Renal pelvis (tissue), 12 donors: ENCODE measurements at places on chromosomes 3 and 15.
A peak's percentile ranks its signal among the peaks of the same experiment; 100 is the strongest.

GRCh38 chr3:177578488-177578887, 381.2 kb upstream of the TBL1XR1 start:
- no peak for DNase-seq

- DNase-seq = no peak
Measured at GRCh38 chr3:84772841-84773240, 185.9 kb upstream of the CADM2 start.

DNA sequence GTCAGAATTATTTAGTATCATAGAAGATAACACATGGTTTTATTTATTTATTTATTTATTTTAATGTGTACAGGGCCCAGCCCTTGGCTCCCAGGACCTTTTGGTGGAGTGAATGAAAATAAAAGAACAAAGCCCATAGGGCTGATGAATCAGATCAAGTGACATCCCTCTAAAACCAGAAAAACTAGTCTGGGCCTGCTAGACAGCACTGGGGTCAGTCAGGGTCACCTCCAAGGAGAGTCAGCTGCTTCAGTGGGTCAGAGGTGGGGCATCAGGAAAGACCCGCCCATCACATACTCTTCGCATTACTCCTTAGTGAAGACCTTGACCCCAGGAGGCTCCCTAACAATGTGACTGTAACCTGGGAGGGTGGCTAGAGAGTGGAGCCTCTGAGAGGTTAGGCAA, 12.8 kb downstream of the PPCDC start:
- no peak for DNase-seq

GRCh38 chr3:127783642-127784160, 38.6 kb downstream of the MGLL start:
- DNase-seq = peak; percentile 34

DNA sequence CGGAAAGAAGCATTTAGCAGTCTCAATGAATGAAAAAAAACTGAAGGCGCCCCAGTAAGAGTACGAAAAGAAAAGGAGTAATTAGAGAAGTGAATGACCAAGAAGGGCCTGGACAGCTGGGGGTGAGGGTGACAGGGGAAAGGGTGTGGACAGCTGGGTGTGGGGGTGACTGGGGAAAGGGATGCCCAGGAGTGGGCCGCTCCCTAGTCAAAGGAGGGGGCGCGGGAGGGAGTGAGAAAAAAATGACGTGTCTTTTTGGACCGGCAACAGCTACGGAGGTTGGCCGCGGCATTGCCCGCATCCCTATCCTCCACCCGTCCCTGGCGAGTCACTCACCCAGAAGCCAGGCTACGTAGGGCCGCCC, 274 bp upstream of the ZCWPW2 start:
- DNase-seq = no peak

GRCh38 chr3:188397766-188398705, 244.1 kb downstream of the LPP start:
- no peak for DNase-seq

GRCh38 chr3:9501226-9501625, 52.4 kb downstream of the LHFPL4 start:
- no peak for DNase-seq

DNA sequence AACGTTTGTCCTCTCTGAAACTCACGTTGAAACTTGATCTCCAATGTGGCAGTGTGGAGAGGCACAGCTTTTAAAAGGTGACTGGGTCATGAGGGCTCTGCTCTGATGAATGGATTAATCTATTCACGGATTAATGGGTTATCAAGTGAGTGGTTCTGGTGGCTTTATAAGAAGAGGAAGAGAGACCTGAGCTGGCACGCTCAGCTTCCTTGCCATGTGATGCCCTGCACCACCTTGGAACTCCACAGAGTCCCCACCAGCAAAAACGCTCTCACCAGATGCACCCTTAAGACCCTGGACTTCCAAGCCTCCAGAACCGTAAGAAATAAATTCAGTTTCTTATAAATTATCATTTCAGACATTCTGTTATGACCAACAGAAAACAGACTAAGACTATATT, 2.6 kb downstream of the PPP1R2 start:
- no peak for DNase-seq

GRCh38 chr15:88624156-88624970, 3.2 kb downstream of the AEN start:
- peak; percentile 68 for DNase-seq

- no peak for DNase-seq
Measured at GRCh38 chr3:87595798-87596197, 319.4 kb upstream of the POU1F1 start.

GRCh38 chr3:80676866-80677265, 909.1 kb upstream of the ROBO1 start:
- DNase-seq = no peak

- DNase-seq = peak; percentile 77
Measured at GRCh38 chr3:88084097-88084501, 25.0 kb downstream of the ZNF654 start.

DNA sequence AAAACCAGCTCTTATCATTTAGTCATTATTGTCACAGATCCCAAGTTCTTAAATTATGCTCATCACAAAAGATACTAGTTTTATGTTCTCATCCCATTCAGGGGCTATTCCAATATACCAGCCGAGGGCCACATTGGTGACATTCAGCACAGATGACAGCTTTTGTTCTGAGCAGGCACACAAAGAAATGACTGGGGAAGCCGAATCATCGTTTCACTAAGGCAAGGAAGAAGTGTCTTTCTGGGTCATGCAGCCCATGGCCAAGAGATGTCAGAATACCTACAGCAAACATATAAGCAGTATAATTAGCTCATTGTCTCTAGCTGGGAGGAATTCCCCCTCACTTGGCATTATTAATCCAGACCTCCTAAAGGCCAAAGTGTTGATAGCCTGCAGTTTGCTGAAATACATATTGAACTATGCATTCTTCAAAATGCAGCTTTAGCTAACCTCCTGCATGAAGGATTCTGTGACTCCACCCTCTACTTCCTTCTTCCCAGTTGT, 100.2 kb downstream of the CNTN4 start:
- DNase-seq = no peak

DNA sequence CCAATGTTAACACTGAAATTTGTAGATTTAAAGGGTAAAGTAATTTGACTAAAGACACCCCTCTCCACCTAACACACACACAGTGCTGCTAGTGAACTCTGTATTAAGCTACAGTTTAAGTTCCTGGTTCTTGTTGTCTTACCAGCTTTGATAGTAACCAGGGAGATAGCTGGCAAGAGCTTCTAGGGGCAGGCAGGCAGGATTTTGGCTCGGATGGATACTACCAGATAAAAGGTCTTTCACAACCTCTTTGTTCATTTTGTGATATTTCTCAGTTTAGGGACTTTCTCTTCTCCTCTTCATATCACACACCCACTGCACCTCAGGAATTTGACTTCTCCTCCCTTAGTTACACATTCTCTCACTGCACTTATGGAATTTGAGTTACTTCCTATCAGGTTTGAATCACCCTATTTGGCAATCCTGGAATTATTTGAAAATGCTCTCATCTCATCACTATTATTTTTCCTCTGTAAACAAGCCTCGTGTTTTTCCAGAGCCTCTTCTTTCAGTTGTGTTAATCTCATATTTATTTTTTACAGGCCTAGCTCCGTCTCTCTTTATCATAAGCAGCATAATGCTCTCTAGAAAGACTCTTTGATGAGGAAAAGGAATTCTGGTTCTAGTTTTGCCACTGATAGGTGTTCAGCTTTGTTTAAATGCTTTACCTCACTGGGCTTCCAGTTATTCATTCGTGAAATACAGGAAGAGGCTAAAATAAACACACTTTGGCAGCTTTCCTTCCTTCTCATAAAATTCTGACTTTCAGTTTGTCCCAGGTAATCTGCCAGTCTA, 23.0 kb upstream of the CLDN1 start:
- DNase-seq = peak; percentile 52

DNA sequence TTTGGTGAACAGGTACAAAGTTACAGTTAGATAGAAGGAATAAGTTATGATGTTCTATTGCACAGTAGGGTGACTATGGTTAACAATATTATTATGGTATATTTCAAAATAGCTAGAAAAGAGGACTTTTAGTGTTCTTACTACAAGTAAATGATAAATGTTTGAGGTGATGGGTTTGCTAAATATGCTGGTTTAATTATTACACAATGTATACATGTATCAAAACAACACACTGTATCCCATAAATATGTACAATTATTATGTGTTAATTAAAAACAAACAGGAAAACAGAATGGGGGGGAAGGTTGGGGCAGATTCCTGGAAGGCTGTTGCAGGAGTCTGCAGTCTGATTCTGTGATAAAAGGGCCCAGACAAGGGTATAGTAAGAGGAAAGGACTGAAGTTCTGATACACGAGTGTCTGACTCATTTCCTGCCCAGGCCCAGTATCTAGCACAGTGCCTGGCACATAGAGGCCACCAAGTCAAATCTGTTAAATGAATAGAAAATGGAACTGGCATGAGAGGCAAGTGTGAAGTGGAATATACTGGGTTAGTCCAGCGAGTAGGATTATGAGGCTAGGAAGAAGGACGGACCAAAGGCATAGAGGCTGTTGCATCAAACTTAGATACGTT, 7.2 kb upstream of the ENTPD3 start:
- no peak for DNase-seq

- DNase-seq = no peak
Measured at GRCh38 chr3:152128356-152128755, 140.4 kb upstream of the MBNL1 start.

DNA sequence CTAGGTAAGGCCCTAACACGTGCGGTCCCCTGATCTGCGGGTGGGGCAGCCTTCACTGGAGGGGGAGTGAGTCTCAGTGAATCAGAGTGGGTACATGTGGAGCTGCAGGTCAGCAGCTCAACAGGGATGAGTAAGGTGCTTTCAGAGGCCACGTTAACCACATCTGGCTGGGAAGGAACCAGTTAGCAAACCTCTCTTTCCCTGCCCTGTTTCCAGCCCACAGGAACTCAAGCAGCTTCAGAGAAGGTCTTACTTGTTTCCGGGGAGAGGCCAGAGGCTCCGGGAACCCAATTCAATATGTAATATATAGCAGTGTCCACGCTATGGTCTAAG, 175.3 kb downstream of the XXYLT1 start:
- DNase-seq = no peak

DNA sequence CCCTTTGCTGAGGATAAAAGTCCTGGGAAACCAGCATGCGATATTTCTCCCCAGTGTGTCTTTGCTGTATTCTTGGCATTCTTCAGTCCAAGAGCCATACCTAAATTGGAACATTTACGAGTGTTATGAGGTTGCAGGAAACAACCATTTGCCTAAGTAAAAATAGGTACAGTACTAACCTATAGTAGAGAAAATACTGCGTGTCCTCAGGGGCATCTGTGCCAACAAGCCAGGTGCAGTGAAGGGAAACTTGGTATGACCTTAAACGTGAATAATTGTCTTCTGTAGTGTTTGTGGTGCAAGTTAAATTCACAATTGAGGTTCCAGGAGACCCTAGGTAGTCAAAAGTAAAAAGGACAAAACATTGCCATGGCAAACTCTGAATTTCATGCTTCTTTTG, 12.2 kb downstream of the IL5RA start:
- no peak for DNase-seq

DNA sequence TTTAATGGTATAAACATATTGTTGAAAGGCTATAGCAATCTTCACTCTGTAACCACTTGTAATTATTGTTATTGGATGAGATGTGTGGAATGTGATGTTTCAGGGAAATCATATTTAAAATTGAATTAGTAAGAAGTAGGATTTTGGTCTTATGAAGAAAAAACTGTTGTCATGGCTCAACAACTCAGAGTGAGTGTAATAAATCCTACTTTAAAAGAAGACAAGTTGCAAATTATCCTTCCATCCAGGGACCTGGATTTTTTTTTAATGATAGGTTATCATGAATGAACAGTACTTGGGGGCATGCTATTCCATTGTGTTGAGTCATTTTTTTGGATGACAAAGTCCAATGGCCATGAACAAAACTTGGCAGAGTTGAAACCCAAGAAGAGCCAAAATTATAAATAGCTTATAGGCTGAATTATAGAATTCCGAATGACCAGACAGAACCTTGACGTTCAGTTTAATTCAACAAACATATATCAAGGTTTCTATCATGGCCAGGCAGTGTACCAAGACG, 625.5 kb upstream of the ZNF717 start:
- no peak for DNase-seq

- no peak for DNase-seq
Measured at GRCh38 chr3:61683549-61684236, 122.3 kb downstream of the PTPRG start.

DNA sequence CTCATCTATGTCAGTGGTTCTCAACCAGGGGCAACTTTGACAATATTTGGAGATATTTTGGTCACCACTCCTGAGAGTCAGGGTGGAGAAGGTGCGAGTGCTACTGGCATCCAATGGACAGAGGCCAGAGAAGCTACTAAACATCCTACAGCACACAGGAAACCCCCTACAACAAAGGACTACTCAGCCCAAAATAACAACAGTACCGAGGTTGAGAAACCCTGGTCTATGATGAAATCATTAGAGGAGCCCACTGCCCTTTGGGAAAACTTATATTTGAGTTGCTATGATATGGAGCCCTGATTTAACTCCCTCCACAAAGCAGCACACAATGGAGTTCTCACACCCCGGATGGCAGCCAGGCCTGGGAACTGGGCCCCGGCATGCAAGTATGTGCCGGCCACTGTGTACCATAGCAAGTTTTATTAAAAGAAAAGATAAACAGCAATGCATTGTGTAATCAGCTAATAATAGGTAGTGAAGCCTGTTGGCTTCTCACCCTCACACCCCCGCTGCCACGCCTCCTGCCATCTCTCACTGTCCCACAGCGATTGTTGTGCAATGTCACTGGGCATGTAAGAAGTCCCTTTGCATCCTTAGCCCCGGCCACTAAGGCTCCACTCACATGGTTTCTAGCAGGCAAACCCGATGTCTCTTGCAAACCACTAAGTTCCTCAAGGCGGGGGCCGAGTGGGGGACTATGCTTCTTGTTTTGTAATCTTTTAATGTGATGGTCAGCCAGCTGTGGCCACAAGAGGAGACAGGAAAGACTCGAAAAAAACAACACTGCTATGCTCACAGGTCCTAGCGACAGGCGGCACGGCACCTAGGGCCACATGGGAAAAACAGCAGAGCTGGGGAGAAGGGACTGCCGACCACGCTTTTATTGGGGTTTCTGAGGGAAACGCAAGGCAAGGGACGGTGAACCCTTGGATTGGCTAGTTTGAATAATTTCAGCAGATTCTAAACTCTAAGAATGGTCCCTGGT, 110.0 kb downstream of the AQP9 start:
- DNase-seq = no peak

- no peak for DNase-seq
Measured at GRCh38 chr3:156396851-156397250, 158.1 kb downstream of the SSR3 start.
